ENCODE measurements at places on chromosomes 7 and 10. TPM values are rescaled to one million over a fixed set of nuclear protein-coding genes. Genes with fewer than 3 reads are reported as not detected.
A peak's percentile ranks its signal among the peaks of the same experiment; 100 is the strongest.

DNA sequence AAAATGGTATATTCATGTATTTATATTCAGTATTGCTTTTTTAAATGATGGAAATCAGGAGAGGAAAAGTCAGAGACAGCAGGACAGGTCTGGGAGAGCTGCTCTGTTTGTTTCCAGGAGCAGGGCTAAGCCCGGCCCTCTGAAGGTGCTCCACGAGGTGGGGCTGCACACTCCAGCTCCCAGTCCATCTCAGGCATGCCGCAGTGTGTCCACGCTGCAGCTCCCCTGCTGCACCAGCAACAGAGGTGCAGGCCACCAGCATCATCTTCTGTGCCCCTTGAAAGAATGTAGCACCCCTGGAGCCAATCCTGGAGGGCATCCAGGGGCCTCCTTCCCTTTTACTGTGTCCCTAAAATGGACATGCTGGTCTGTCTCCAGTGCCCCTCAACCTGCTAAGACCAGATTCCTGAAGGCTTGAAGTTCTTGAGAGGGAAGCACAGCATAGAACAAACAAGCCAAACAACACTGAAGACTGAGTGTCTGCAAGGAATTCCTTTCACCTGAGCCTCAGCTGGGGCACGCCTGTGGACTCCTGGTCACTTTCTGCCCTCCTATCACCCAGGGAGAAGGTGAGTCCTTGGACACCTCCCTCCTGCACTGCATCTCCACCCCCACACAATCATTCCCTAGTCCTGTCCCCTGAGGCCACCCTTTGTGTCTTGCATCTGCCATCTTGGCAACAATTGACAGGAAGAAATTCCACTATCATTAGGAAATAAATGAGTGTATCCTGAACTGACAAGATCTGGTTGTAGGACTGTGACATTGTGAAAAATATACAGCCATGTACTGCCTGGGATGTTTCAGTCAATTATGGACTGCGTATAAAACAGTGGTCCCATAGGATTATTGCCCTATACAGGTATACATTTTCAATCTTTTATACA, 100.5 kb downstream of the CXCL12 start:
- no peak for DNase-seq

GRCh38 chr7:139725077-139725476, 52.7 kb downstream of the HIPK2 start:
- no peak for DNase-seq

DNA sequence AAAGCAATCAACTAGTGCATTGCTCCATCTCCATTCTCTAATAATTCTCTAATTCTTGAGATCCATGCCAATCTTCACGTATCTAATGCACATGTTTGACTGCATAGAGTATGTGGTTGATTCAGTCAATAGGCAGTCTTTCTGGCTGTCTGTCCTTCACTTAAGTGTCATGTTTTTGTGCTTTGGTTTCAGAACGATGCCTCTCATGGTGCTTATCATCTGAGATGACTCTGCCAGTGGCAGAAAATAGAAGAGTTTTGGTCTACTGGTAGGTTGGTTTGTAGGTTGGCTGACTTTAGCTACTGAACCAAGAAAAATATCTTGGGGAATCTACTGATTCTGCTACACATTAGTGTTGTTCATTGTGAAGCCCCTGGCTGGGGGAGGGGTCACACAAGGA, 364.2 kb downstream of the SFMBT2 start:
- no peak for DNase-seq

DNA sequence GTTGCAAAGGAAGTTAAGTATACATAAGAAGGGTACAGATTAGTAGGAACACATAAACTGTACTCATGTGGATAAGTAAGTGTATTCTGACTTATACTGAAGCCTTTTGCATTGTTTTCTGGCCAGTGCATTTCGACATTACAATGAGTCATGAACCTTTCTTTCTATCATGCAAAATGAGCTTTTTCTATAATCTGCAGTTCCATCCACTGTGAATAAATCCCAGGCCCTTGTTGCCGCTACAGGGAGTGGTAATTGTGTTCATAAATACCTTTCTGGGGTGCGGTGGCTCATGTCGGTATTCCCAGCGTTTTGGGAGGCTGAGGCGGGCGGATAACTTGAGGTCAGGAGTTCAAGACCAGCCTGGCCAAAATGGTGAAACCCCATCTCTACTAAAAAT, 858.3 kb downstream of the GRM8 start:
- DNase-seq = no peak

DNA sequence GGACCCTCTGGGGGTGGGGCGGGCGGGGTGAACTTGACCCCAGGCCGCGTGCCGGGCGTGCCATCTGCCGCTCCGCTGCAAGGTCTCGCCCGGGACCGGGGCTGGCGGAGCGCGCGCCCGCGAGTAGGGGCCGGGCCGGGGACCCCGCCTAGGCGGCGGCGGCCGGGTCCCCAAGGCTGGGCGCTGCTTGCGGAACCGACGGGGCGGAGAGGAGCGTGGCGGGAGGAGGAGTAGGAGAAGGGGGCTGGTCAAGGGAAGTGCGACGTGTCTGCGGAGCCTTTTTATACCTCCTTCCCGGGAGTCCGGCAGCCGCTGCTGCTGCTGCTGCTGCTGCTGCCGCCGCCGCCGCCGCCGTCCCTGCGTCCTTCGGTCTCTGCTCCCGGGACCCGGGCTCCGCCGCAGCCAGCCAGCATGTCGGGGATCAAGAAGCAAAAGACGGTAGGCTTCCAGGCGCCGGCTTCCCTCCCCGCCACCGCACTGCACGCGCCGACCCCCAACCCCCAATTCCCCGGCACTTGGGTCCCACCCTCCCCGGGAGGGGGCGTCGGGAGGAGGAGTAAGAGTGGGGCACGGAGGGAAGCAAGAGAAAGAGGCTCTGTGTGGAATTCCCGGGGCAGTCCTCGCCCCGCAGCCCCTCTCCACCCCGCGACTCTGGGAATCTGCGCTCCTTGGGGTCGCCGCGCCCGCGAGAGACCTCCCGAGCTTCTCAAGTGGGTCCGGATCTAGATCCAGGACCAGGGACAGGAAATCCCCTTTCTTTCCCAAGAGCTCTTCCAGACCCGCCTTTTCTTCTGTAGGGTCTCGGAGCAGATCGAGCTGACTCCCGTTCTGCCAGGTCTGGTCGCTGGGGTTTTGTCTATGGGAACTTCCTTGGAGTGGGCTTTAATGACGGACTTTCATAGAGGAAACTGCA, at the start of gene PAPSS2:
Gene PAPSS2 (plus strand): TSS at position 308 of the 913 bp plus-strand sequence. CDS start 104 bp downstream, at position 412.
- peak; percentile 43 for DNase-seq

Gene FAM25G
- polyA plus RNA-seq = not detected

- no peak for DNase-seq
Measured at GRCh38 chr7:69728304-69728703, 130.0 kb downstream of the AUTS2 start.

DNA sequence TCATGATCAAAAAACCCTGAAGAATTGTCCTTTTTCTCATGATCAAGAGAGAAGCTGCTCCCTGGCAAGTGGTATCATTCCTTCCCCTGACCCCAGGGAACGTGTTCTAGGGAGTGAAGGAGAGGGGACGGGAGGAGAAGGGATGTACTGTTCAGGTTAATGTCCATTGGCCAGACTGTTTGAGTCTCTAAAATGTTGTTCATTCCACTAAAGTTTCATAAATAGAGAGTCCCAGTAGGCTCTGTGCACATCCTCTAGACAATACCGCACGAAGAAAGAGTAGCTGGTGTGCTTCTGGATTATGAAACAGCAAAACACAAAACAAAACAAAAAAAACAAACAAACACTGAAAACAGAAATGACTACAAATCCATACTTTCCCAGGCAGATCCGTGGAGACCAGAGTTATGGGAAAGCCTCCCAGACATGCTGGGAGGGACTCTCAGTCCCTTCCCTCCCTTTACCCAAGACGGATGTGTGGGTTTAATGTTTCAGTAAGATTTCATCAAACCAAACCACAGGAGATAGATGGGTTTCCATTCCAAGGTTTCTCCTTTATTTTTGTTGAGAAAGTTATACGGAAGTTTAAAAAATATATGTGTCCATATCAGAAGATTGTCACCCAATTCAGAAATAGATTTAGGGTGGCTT, 66.5 kb upstream of the TNS3 start:
- no peak for DNase-seq

DNA sequence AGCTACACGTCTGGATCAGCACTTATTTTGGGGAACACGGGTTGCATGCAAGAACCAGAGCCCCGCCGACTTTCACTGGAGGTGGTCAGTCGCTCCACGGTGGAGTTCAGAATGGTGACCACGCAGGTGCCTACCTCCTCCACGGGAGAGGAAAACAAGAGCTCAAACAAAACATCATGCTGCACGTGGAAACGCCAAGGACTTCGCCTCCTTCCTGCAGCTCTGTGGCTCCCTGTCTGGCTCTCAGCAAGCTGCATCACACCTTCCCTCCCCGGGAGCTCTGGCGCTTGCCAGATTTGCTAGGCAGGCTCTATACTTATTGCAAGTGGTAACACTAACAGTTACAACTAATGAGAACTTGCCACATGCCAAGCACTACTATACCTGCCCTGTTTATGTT, 26.0 kb downstream of the GSDME start:
- DNase-seq = no peak

GRCh38 chr7:131673576-131673975, 117.1 kb upstream of the PODXL start:
- DNase-seq = no peak

Gene LRRC17
- polyA plus RNA-seq = 92.7 TPM

Gene NRF1
- polyA plus RNA-seq = 21.4 TPM

Gene TRIM50
- polyA plus RNA-seq = 0.21 TPM

Gene ITPRID1
- polyA plus RNA-seq = not detected

- DNase-seq = no peak
Measured at GRCh38 chr7:158614700-158615099, 27.1 kb upstream of the PTPRN2 start.

Gene ITIH2
- polyA plus RNA-seq = 0.61 TPM

GRCh38 chr10:62264702-62265436, 3.8 kb downstream of the RTKN2 start:
- peak; percentile 69 for DNase-seq

Gene TUBB8
- polyA plus RNA-seq = 0.69 TPM

GRCh38 chr10:105969884-105970377, 1194.6 kb downstream of the SORCS1 start:
- DNase-seq = no peak

DNA sequence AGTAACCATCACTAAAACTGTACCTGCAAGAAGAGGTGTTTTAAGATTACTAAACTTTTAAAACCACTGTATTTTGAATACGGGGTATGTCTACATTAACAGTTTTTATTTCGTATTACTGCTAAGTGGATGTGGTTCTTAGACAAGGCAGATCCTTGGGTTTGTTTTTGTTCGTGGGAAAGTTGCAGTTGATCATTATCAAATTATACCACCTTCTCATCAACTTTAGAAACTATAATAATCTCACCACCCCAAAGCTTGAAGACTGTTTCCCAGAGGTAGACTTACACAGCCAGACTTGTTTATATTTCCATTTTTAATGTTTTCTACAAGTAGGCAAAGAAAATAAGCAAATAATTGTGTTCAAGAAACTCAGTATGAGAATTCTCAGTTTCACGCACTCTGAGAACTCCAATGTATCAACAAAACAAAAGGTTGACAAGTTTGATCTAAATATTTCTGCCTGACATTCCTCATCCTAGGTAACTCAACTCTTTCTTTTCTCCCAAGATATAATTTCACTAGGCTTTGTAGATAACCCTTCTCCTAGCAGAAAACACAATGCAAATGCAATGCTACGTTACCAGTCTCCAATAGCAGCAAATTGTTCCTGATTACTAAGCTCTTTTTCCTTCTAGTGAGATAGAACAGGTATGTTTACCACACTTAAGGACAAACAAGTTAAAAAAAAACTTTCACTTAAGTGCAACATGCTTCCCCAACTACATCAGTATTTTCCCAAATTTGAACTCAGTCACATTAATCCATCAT, 36.0 kb downstream of the IGF2BP3 start:
- DNase-seq = no peak

Gene SPDYE11
- polyA plus RNA-seq = 0.50 TPM

GRCh38 chr10:97238855-97239254, 53.1 kb upstream of the SLIT1 start:
- DNase-seq = no peak

DNA sequence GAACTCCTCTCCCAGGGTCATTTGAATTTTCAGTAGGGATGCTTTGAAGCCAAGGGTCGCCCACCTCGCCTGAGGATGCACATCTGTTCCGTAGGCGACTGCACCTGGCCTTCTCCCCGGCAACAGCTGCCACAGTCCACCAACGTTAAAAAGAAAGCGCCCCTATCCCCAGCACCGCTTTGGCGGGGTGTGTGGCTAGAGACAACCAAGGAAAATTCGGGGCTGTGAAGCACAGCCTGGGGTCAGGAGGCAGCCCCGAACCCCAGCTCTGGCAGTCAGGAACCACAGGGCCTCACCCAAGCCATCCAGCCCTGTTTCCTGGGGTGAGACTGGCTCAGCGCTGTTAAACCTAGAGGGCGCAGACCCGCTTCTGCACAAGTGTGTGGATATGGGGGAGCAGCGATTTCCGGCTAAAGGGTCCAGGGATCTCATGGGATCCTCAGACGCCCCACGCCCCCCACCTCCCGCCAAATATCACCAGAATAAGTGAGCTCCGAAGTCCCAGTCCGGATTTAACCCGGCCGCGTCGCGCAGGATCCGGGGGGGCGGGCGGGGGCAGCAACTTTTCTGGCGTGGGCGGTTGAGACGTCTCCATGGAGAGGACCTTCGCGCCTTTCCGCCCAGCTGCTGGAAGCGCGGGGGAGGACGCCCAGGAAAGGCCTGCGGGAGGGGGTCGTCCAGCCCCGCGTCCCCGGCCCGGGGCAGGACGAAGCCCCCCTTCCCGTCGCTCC, 822 bp downstream of the ZC3HAV1L start:
- no peak for DNase-seq

DNA sequence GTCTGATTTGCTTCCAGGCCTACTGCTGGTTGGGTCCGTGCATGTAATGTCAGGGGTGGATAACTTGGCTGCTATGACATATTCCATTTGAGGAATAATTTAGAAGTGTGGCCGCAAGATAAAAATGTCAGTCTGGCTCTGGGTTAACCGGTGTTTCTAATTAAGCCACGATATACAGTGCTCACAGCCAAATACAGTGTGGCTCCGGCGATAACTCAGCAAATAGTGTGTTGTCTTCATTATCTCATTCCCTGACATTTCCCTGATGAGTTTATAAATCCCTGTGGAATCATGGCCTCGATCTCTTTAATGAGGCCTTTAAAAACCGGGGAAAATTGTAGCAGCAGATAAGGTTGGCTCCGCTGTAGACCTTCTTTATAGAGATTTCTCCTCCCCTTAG, 1125.0 kb downstream of the TYW1 start:
- no peak for DNase-seq

- no peak for DNase-seq
Measured at GRCh38 chr7:631964-632830, 94.3 kb upstream of the DNAAF5 start.

GRCh38 chr7:29593459-29593858, 29.8 kb downstream of the PRR15 start:
- no peak for DNase-seq
